ENCODE measurements at places on chromosomes 16 and 17.
A peak's percentile ranks its signal among the peaks of the same experiment; 100 is the strongest.

- DNase-seq = no peak
These were observed at the start of gene TBC1D16 for GRCh38 chr17:80035687-80035936. Gene TBC1D16, minus strand, starts transcription at chr17:80035872. Its CDS starts 22,325 bp downstream, at chr17:80013547.

DNA sequence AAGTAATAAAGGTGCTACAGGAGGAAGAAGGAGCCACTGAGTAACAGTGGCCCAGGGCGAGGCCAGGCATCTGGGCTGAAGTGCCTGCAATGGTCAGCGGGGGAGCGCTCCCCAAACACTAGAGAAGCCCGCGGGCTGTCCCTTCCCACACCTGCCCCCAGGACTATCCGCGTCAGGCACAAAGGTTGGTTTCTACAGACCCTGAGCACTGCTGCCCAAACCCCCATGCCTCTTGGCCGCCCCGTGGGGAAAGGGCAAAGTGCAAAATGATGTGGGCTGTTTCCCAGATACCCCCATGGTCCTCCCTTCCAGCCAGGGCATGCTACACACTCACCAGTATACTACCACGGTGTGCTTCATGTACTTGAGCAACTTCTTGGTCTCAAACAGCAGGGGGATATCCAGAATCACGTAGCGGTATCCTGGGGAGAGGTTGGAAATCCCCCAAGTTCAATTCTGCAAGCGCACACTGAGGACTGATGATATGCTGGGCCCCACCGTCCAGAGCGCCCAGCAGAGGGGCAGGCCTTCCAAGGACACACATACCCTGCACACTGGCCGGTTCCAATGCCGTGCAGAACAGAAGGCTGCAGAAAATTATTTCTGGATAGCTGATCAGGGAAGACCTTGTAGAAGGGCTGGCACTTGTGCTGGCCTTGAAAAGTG lies 21.5 kb downstream of the DCAKD start:
- no peak for DNase-seq

- no peak for DNase-seq
These were observed 8.1 kb downstream of the NFE2L1 start for GRCh38 chr17:48056246-48056745.

GRCh38 chr17:58153046-58153445 lies 4.9 kb downstream of the OR4D1 start:
- no peak for DNase-seq

DNA sequence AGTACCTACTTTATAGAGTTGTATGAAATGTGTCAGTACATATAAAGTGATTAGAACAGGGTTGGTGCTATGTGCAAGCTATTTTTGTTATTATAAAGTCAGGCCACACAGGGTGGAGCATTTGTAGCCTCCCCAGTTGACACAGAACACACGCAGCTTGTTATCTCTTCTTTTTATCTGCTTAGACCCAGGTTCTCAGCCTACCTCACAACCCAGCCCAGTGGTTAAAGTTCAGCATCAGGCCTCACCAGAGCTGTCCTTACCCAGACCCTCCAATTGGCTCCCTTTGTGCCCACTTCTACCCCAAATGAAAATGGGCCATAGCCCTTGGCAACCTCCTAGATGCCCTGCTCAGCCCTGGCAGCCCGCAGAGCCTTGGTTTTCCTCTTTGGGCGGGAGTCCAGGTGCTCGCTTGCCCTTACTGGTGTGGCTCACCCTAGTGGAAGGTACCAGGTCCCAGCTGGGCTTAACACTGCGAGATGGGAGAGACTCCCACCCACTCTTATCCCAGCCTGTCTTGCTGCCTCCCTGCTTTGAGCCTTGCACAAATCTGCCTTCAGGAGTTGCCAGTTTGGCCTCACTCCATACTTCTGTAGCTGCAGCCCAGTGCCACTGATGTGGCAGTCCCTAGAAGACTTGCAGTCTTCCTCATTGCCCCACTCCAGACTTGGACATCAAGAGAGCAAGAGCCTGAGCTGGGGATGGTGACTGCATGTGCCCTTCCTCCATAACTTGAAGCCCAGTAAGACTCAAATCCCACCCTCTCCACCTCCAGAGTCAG lies 1.1 kb upstream of the PIGS start:
- no peak for DNase-seq

GRCh38 chr16:14303182-14303618 lies 232.1 kb downstream of the MRTFB start:
- DNase-seq = no peak

DNA sequence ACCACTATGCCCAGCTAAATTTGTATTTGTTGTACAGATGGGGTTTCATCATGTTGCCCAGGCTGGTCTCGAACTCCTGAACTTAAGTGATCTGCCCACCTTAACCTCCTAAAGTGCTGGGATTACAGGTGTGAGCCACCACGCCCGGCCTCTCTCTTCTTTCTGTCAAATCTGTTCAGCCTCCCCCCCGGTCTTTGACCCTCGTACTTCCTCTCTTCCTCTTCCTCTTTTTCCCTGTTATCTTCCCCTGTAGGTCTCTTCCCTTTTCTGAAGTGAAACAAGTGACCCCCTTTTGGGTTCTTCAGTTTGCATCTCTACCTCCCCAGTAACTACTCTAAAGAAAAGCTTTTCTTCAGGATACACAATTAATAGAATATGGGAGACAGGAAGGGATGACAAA lies 31.7 kb upstream of the DHX40 start:
- no peak for DNase-seq

GRCh38 chr17:33007186-33007585 lies 15.5 kb downstream of the SPACA3 start:
- DNase-seq = no peak

DNA sequence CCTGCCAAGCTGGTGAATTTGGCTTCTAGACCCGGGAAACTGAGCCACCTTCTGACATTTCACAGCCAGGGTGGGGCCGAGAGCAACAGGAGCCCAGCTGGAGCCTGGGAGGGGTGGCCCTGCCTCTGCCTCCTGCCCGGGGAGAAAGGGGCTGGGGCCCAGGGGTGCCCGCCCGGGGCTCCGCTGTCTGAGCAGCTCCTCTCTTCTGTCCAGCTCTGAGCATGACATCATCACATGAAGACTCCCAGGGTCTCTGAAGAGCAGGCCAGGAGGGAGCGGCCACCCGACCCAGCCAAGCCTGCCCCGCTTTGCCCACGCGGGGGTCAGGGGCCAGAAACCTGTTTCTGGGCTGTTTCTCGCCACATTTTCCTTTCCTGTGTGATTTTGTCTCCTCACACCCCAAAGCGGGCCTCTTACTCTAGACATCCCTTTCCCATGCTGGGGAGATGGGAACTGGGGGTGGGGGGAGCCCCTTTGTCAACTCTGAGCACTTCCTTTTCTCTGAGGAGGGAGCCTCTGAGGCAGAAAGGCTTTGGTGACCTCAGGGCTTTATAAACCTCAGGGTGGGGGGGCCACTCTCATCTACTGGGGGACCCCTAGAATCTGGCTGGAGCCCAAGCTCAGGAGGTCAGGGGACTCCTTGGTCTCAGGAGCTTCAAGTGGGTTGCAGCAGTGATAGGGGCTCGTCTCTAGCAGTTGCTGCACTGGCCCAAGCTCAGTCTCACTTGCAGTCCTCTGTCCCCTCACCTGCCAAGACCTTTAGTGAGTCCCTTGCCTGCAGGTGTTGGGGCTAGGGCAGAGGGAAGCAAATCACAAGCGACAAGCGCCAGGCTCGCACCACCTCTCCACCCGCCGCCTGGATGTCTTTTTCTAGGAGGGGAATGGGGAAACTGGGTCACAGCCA lies 7.6 kb downstream of the UBALD2 start:
- DNase-seq = no peak

DNA sequence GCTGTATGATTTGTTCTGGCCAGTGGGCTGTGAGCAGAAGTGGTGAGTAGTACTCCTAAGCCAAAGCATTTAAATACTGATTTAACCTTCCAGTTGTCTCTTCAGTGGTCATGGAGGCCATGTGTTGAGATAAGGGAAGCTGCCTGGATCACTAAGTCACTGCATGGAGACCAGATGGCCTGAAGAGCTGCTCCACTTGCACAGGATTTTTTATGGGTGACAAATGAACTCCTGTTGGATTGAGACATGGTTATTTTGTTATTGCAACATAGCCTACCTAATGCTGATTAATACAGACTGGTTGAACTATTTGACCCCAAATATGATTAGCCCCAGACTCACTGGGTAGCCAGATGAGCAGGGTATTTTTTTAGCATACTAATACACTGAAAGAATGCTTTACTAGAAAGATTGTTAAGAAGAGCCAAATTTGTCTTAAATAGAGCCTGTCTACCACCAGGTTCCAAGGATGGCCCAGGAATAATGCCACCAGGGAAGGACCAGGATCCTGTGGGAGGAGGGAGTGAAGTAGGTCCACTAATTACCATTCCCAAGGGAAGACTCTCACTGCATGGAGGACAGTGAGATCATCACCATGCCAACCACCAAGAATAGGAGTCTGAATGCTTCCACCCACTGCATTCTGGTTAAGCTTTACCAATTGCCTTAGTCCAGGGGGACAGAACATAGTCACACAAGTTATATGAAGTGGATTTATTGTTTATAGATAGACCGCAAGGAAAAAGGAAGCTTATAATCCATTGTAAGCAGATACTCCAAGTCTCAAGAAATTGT lies 187.4 kb upstream of the IRX6 start:
- DNase-seq = no peak

DNA sequence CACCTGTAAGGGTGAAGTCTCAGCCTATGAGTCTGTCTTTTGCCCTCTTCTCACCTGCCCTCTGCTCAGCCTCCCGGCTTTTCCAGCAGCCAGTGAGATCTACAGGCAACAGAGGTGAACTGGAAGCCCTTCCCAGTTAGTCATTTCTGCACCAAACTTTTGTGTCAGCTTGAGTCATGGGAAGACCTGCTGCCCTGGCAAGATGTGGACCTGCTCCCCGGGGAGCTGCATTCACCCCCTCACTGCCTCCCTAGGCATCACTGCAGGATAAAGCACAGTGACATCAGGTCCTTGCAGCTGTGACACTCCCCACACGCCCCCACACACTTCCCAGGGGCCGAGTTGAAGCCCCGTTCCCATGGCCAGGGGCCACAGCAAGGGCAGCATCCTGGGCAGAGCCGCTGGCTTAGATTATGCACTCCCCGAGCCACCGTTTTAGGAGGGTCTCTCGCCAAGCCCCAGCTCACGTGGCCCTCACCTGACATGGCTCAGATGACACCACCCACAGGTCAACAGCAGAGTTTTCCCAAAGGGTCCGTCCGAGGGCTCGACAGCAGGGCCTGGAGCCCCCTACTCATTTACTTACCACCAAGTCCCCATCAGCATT lies 6.5 kb upstream of the ABR start:
- peak; percentile 34 for DNase-seq

GRCh38 chr16:887846-888245 lies 82.9 kb downstream of the LMF1 start:
- no peak for DNase-seq

- peak; percentile 76 for DNase-seq
These were observed 42.5 kb downstream of the MYH3 start for GRCh38 chr17:10614536-10615155.

- DNase-seq = peak; percentile 87
These were observed 30.1 kb downstream of the GNGT2 start for GRCh38 chr17:49180303-49180702.

- peak; percentile 37 for DNase-seq
These were observed 88.1 kb upstream of the ASIC2 start for GRCh38 chr17:33381201-33381600.

Measured in AG08395 (cell line).